ENCODE measurements at places on chromosomes 4 and X. TPM values are rescaled to one million over a fixed set of nuclear protein-coding genes. Genes with fewer than 3 reads are reported as not detected.

Gene MAGEA10
- total RNA-seq: not detected

Gene GYPB
- not detected for total RNA-seq

Gene ADH1B
- total RNA-seq: 1.8 TPM

Gene EGF
- 0.57 TPM for total RNA-seq

Gene HS3ST1
- total RNA-seq: 134 TPM

Gene GAGE1
- 0.17 TPM for total RNA-seq

- DNase-seq: no peak
- no peak overlapping the region for H3K27ac ChIP-seq
- no peaks in the 10 kb centered on the region for H3K27me3 ChIP-seq
- no peak overlapping the region for H3K4me3 ChIP-seq
- H3K4me1 ChIP-seq: no peaks in the 10 kb centered on the region
- H3K36me3 ChIP-seq: no peaks in the 10 kb centered on the region
These were observed 66.9 kb upstream of the NEIL3 start for GRCh38 chr4:177242651-177243286.

GRCh38 chr4:67451464-67451863, 93.8 kb downstream of the CENPC start:
- H3K4me3 ChIP-seq: no peak overlapping the region
- no peaks in the 10 kb centered on the region for H3K27me3 ChIP-seq
- H3K4me1 ChIP-seq: no peaks in the 10 kb centered on the region
- DNase-seq: no peak

- H3K4me1 ChIP-seq: no peaks in the 10 kb centered on the region
- no peaks in the 10 kb centered on the region for H3K36me3 ChIP-seq
- H3K4me3 ChIP-seq: no peak overlapping the region
- no peaks in the 10 kb centered on the region for H3K27me3 ChIP-seq
These were observed 86.4 kb upstream of the MAB21L2 start for GRCh38 chr4:150495550-150495949.

GRCh38 chr4:159722052-159722451, 619.2 kb downstream of the RAPGEF2 start:
- H3K27me3 ChIP-seq: no peaks in the 10 kb centered on the region
- no peaks in the 10 kb centered on the region for H3K36me3 ChIP-seq

DNA sequence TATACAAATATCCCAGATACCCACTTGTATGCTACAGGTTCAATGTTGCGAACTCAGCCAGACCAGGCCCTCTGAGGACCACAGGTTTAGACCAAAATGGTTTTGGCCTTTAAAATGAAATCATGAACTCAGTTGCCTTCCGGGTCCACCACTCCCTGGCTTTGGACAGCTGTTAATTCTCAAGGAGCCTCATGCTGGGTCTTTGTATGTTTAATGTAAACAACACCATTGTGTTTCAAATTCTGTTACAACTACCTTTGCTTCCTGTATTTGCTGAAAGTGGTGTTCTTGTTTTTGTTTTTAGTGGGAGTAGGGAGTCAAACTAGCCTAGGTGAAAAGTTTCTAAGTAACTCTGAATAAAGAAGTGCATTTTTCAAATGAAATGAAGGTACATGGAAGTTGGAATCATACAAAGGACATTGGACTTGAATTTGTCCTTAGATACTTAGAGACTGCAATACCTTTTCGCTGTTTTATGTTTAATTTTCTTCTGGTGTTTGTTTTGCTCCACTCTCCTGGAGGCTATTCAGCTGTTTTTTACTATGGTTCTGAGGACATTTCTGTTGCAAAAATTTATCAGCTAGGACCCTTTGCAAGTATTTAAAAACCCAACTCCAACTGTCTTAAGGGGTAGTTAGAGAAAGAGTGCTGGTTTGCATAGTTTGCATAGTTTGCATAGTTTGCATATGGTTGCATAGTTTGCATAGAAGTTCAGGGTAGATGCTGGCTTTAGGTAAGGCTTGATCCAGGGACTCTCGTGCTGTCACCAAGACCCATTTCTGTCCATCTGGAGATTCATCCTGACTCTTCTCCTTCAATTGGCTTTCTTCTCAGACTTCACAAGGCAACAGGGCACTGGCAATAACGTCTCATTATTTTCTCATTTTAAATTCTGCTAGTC, 70.1 kb downstream of the MID1IP1 start:
- H3K27ac ChIP-seq: no peak overlapping the region
- no peaks in the 10 kb centered on the region for H3K27me3 ChIP-seq
- H3K4me3 ChIP-seq: no peak overlapping the region
- DNase-seq: no peak

GRCh38 chr4:72809208-72809607, 240.2 kb upstream of the ADAMTS3 start:
- H3K4me3 ChIP-seq: no peak overlapping the region
- DNase-seq: no peak
- no peaks in the 10 kb centered on the region for H3K27me3 ChIP-seq
- H3K27ac ChIP-seq: no peak overlapping the region
- H3K36me3 ChIP-seq: no peaks in the 10 kb centered on the region

DNA sequence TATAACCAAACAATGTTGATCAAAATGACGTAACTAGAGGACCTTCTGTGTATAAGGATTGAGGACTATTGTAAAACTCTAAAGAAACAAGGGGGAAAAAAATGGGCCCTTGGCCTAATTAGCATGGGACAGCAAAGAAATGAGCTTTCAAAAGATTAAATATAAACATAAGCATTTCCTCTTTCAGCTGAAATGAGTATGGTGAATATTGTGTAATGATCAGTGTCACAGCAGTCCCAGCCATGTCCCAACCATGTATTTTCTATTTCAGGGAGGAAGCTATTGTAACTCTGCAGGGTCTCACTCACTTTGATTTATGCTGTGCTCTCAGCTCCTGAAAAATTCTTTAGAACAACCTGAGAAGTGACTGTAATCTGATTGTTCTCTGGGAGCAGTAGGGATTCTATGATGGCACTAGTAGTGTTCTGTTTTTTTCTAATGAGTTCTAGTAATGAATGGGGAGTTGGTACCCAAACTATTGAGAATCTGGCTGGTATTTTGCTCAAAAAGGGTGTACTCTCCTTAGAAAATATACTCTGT, 25.8 kb downstream of the ANXA10 start:
- H3K4me3 ChIP-seq: no peak overlapping the region
- no peaks in the 10 kb centered on the region for H3K4me1 ChIP-seq
- no peaks in the 10 kb centered on the region for H3K27me3 ChIP-seq
- no peak for DNase-seq

GRCh38 chr4:3483471-3483921, 20.4 kb downstream of the DOK7 start:
- H3K4me1 ChIP-seq: peaks cover 32% of the 10 kb centered on the region
- no peak for DNase-seq
- no peak overlapping the region for H3K4me3 ChIP-seq
- H3K36me3 ChIP-seq: no peaks in the 10 kb centered on the region
- no peaks in the 10 kb centered on the region for H3K27me3 ChIP-seq

- H3K4me1 ChIP-seq: no peaks in the 10 kb centered on the region
- no peak overlapping the region for H3K27ac ChIP-seq
These were observed 175.1 kb upstream of the KIT start for GRCh38 chr4:54482529-54483200.

- no peak overlapping the region for H3K4me3 ChIP-seq
- H3K27ac ChIP-seq: no peak overlapping the region
- no peaks in the 10 kb centered on the region for H3K27me3 ChIP-seq
- no peaks in the 10 kb centered on the region for H3K36me3 ChIP-seq
- no peak for DNase-seq
These were observed 69.2 kb upstream of the ZCCHC13 start for GRCh38 chrX:74234818-74235217.

DNA sequence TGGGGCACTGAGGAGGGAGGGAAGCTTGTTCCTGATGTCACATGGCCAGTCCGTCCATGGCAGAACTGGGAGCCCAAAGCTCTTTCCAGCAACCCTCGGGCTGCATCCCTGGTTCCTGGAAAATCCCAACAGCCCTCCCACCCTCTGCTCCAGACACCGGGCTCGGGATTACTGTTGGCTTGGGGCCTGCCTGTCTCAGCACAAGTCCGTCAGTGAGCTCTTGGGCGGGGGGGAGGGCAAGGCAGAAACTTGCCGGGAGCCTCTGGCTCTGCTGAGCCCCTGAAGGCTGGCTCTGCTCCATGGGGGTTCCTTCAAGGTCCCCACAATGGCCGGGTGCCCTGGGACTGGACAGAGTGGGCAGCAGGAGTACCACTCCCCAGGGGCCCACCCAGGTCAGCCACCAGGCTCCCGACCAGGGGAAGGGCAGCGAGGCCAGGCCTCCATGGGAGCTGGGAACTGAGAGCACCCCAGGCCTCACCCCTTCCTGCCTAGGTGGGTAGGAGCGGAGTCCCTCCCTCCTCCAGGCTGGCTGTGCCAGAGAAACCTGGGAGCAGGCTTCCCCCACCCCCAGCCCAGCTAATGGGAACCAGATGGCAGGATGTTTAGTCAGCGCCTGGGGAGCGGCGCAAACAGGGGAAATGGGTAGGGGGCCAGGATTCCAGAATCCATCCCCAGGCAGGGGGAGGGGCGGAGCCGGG, 6.4 kb upstream of the HAUS7 start:
- H3K4me3 ChIP-seq: no peak overlapping the region
- H3K27me3 ChIP-seq: no peaks in the 10 kb centered on the region
- no peak overlapping the region for H3K27ac ChIP-seq

- no peaks in the 10 kb centered on the region for H3K27me3 ChIP-seq
- H3K4me3 ChIP-seq: no peak overlapping the region
- H3K36me3 ChIP-seq: no peaks in the 10 kb centered on the region
- H3K27ac ChIP-seq: no peak overlapping the region
These were observed 12.4 kb upstream of the RADX start for GRCh38 chrX:106599411-106599810.

Measured in HCT116 (cell line).